ENCODE measurements at places on chromosomes 3 and 15.

DNA sequence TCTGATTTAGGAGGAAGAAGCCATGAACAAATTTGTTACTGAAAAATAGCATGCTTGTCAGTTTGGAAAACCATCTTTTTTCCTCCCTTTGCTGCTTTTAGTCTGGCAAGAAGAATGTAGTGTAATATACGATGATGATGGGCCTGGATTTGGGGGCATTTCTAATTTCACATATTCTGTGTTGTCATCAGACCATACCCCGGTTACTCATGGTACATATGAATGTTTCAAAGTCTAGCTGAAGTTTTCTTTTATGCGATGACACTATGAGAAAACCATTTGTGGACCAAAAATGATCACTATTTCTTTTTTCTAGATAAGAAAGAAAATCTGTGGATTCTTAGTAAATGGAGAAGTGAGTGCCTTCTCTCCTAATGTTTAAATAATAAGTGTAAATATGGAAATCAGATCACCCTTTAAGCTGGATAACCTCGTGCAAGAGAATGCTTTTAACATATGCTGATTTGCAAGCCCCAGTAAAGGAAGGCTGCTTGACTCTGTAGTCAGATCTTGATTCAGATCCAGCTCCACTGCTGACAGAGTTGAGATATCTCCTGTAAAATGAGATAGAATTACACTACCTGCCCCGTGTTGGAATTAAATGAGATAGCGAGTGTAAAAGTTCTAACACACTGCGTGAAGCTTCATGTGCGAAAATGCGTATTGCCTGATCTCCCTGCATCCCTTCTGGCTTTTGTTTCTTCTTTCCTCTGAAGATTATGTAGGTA, 3.0 kb downstream of the MEF2A start:
- DNase-seq = no peak

DNA sequence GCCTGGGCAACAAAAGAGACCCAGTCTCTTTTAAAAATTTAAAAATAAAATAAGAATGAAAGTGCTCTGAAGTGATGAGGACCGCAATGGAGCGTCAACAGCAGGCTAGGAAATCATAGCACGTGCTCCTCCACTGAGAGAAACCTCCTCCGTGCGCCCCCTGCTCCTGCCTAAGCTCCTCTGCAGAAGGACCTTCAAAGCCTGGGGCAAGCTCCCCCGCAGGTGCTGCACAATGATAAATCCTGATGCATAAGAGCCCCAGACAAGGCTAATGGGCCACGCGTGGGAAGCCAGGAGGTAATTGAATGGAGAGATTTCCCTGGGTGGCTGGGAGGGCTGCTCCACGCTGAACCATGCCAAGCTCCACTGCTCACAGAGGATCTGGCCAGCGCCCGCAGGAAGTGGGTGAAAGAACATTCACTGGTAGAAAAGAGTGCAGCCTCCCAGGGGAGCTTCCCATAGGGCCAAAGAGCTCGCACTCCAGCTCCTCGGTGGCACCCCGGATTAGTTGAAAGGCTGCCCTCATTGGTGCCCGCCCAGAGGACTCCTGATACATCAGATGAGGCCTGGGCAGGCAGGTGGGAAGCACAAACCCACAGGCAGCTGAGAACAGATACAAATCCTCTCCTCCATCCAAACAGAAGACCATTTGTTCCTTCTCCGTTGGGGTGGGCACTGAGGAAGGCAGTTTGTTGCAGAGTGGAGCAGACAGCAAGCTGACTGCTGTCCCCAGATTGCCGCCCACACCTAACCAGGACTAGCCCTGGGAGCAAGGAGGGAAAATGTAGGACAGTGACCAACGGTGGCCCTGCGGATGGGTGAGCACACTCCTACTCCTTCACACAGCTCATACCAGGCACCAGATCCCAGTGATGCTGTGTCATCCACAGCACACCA, 52.5 kb downstream of the CPN2 start:
- DNase-seq = peak; percentile 33

DNA sequence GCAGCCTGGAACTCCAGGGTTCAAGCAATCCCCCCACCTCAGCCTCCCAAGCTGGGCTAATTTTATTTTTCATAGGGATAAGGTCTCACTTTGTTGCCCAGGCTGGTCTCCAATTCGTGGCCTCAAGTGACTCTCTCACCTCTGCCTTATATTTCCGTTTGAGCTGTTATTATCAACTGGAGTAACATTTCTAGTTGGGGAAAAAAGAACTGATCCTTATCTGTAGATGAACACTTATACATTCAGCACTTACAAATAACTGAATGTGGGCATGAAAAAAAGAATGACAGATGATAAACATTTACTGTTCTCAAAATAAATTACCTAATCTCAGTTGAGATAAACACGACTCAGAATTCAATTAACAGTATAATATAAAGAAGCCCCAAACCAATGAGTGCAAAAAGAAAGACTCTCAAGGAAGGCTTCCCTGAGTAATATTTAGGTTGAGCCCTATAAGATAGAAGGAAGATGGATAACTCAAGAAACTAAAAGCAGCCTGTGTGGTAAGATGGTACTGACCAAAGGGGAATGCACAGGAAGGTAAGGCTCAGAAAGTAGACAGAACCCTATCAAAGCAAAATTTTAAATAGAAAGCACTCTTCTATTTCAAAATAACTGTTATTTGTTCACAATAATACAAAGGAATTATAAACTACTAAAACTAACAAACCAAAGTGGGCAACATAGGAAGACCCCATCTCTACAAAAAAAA, 11.8 kb downstream of the UBE3A start:
- DNase-seq = no peak

DNA sequence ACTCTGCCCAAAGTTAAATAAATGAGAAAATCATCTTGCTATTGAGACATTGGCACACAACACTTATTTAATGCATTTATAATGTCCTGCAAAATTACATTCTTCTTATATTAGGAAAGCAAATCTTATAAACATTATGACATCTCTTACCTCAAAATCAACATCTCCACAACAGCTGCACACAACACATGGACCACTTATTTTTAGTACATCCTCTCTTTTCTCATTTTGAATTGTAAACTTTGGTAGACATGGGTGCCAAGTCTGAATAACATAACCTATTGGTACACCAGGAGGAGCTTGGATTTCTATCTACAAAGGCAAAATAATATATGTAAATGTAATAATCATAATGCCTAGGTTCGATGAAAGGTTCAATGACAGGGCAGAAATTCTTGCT, 23.0 kb downstream of the PLSCR1 start:
- DNase-seq = no peak

DNA sequence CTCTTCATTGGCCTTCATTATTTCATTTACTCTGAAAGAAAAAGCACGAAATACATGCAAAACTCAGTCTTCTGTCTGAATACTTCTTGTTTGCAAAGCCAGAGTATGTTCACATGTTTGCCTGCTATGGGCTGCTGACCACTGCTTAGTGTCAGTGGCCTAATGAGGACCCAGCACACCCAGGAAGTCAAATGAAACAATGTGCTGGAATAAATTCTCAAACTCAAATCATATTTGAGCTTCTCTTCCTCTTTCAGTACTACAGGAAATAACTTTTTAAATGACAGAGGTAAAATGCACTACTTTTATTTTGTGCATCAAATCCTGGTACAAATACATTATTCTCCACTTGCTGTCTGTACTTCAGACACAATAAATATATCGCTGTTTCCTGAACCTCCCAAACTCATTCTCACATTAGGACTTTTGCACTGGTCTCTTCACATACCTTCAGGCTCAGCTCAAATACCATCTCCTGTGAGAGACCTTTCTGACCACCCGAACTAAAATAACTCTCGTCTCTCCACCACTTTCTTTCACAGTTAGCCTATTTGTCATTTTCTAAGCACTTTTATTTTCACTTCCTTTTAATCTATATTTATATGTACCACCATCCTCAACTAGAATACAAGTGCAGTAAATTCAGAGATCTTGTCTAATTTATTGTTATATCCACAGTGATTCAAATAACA, 176.8 kb downstream of the TUSC7 start:
- DNase-seq = no peak
